ENCODE measurements at places on chromosomes 5 and 9. TPM values are rescaled to one million over a fixed set of nuclear protein-coding genes. Genes with fewer than 3 reads are reported as not detected.

The GRIN1 gene
- not detected for total RNA-seq

The PCDHGB5 gene
- 0.15 TPM for total RNA-seq

The SHC3 gene
- not detected for total RNA-seq

The SPATA6L gene
- 0.59 TPM for total RNA-seq

The CATSPER3 gene
- total RNA-seq: 0.53 TPM

The LCN10 gene
- 1.2 TPM for total RNA-seq

The PCSK1 gene
- not detected for total RNA-seq

The PAEP gene
- not detected for total RNA-seq

The ROPN1L gene
- not detected for total RNA-seq

The SLC9A3 gene
- 1.8 TPM for total RNA-seq

The RMRP gene
- total RNA-seq: 10,694 TPM

The SHOC1 gene
- total RNA-seq: not detected

The C9orf50 gene
- not detected for total RNA-seq

The SLC12A7 gene
- total RNA-seq: 10.1 TPM

The UGCG gene
- 12.4 TPM for total RNA-seq

The RLN2 gene
- total RNA-seq: 5.0 TPM

The DOCK8 gene
- 141 TPM for total RNA-seq

The SVEP1 gene
- total RNA-seq: not detected

The RNF224 gene
- total RNA-seq: not detected

The OGN gene
- not detected for total RNA-seq

The IL9 gene
- total RNA-seq: 123 TPM

The CRHBP gene
- total RNA-seq: not detected

The TAF1L gene
- 0.05 TPM for total RNA-seq

The TNC gene
- total RNA-seq: 1.2 TPM

The CTNND2 gene
- total RNA-seq: not detected
